CD4-positive, alpha-beta T cell treated with Interleukin-15 for 1 hour (primary cell): ENCODE measurements at places on chromosomes 1 and 21.
A peak's percentile ranks its signal among the peaks of the same experiment; 100 is the strongest.

DNA sequence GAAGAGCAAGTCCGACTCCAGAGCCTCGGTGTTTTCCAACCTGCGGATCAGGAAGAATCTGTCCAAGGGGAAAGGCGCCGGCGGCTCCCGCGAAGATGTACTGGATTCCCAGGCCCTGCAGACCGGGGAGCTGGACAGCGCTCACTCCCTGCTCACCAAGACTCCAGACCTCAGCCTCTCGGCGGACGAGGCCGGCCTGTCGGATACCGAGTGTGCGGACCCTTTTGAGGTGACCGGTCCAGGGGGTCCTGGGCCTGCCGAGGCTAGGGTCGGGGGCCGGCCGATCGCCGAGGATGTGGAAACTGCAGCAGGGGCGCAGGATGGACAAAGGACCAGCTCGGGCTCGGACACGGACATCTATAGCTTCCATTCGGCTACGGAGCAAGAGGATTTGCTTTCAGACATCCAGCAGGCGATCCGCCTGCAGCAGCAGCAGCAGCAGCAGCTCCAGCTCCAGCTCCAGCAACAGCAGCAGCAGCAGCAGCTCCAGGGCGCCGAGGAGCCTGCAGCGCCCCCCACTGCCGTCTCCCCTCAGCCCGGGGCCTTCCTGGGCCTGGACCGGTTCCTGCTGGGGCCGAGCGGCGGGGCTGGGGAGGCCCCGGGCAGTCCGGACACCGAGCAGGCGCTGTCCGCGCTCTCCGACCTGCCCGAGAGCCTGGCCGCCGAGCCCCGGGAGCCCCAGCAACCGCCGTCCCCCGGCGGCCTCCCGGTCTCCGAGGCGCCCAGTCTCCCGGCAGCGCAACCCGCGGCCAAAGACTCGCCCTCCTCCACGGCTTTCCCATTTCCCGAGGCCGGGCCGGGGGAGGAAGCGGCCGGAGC lies 827 bp downstream of the FMN2 start:
- DNase-seq: no peak

DNA sequence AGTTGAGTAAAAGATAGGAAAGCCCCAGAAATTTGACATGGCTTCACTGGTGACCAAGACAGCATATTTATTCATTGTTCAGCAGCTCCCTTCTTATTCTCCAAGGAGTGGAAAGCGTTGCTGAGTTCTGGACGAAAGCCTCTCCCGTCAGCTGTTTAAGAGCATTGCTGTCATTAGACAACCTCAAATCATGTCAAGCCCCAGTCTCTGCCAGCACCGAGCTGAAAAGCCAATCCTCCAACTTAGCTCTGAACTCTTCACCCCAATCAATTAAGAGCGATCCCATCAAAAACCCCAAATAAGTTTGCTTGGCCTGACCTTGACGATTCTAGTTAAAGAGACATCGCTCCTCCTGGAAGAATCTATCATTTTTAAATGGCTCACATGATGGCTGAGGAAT lies 110.8 kb downstream of the PLPP3 start:
- DNase-seq: no peak

GRCh38 chr1:41482001-41482765 lies 2.3 kb downstream of the EDN2 start:
- DNase-seq: no peak

- DNase-seq: no peak
Measured at GRCh38 chr1:20787840-20788795, 1.0 kb upstream of the HP1BP3 start.

DNA sequence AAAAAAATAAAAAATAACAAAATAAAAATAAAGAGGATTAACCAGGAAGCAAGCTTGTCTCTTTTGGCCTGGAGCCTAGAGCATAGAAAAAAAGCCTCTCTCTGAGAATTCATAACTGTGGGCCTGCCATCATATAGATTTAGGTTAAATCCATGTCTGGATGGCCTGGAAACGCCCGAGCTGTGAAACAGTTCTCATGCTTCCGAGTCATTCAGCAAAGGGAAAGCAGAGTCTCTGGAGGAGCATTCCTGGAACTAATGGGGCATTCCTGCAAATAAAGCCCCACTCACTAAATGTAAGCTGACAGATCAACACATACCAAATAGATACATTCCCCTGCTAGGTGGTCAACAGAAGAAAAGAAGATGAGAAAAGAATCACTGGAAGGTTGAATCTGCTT lies 75.8 kb upstream of the GNG4 start:
- DNase-seq: no peak

GRCh38 chr1:94552071-94552586 lies 10.6 kb upstream of the F3 start:
- no peak for DNase-seq

- no peak for DNase-seq
Measured at GRCh38 chr1:213719462-213719861, 268.3 kb upstream of the PROX1 start.

GRCh38 chr1:206960676-206961386 lies 9.4 kb downstream of the FCAMR start:
- no peak for DNase-seq

DNA sequence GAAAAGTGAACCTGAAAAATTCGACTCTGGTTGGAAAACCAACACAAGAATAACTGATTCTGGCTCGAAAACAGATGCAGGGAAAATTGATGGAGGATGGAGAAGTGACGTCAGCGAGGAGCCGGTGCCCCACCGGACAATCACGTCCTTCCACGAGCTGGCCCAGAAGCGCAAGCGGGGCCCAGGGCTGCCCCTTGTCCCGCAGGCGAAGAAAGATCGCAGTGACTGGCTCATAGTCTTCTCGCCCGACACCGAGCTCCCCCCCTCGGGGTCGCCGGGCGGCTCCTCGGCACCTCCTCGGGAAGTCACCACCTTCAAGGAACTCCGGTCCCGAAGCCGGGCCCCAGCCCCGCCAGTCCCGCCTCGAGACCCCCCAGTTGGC lies 1.9 kb downstream of the RUSC1 start:
- no peak for DNase-seq

GRCh38 chr1:151513626-151514121 lies 2.5 kb downstream of the CGN start:
- DNase-seq: no peak

- DNase-seq: no peak
Measured at GRCh38 chr1:29700491-29700890, 464.2 kb downstream of the PTPRU start.

GRCh38 chr1:88528792-88529191 lies 155.3 kb upstream of the PKN2 start:
- no peak for DNase-seq

- no peak for DNase-seq
Measured at GRCh38 chr1:186519982-186520381, 59.1 kb upstream of the PDC start.

DNA sequence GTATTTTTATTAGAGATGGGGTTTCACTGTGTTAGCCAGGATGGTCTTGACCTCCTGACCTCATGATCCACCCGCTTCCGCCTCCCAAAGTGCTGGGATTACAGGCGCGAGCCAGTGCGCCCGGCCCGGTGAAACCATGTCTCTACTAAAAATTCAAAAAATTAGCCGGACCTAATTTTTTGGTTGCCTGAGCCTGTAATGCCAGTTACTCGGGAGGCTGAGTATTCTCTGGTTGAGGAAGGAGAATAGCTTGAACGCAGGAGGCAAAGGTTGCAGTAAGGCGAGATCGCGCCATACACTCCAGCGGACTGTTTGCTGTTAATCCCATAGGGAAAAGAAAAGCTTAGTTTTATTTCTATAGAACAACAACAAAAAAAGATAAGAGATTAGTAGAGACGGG lies 29.9 kb upstream of the HJV start:
- no peak for DNase-seq

- DNase-seq: no peak
Measured at GRCh38 chr1:203592730-203593129, 33.9 kb upstream of the ATP2B4 start.

- DNase-seq: no peak
Measured at GRCh38 chr1:118987468-118988185, 516 bp downstream of the TBX15 start.

GRCh38 chr1:10271869-10272268 lies 61.5 kb downstream of the KIF1B start:
- no peak for DNase-seq

- DNase-seq: no peak
Measured at GRCh38 chr1:60636946-60637345, 445.4 kb upstream of the NFIA start.

DNA sequence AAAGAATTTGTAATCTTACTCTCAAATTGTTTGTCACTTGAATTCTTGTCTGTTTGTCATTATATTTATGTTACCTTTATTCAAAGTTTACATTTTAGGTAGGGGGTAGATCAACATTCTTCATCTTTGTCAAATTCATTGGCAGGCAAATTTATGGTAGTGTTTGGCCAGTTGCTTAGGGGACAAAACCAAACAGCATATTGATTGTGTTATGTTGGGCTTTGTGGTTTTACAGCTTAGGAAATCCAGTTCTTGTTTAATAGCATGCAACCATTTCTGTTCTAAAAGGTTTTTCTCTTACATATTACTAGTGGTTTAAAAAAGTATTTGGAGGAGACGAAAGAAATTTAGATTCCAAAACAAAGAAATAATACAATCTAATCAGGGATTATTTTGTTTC lies 91.4 kb downstream of the HMCN1 start:
- no peak for DNase-seq

- DNase-seq: no peak
Measured at GRCh38 chr1:172143384-172144055, 277.0 kb upstream of the C1orf105 start.

DNA sequence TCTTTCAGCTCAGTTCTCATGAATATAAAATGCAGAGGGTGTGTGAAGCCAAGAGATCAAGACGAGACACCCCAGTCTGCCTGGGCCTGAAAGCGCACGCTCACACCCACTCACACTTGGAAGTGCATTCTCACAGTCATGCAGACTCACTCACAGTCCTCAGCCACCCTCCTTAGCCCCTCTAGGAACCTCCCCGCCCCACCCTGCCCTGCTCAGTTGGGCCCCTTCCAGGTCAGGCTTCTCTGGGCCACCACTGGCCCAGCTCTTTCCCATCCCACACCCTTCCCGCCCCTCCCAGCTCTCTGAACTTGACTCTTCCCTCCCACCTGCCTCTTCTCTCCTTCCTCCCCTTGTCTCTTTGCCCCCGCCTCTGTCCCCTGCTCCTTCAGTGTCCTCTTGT lies 93.8 kb downstream of the EPHB2 start:
- DNase-seq: no peak

GRCh38 chr21:33368124-33368523 lies 35.1 kb upstream of the IFNGR2 start:
- DNase-seq: peak; percentile 51
